ENCODE measurements at places on chromosomes 13 and 19.

DNA sequence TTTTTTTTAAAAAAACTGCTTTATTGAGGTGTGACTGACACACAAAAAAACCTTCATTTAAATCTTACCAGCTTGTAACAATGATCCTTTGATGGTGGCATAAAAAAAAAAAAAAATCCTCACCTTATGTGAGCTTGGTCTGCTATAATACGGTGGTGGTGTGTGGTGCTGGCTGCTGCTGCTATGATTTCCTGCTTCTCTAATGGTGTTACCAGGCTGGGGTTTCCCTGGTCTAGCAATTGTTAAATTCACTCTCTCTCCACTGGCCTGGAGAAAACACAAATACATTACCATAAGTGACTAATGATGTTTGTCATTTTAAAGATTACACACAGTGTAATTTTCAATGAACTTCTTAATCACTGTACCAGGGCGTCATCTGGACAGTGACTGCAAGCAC, 60.6 kb downstream of the LNX2 start:
- DNase-seq = no peak

GRCh38 chr13:41652735-41653361, 195.5 kb downstream of the RGCC start:
- DNase-seq = peak; percentile 5

GRCh38 chr13:78030341-78030896, 111.8 kb upstream of the EDNRB start:
- DNase-seq = no peak

GRCh38 chr19:10911579-10912363, 16.7 kb downstream of the YIPF2 start:
- DNase-seq = no peak

- no peak for DNase-seq
These were observed 66.8 kb downstream of the TBC1D4 start for GRCh38 chr13:75415171-75415570.

DNA sequence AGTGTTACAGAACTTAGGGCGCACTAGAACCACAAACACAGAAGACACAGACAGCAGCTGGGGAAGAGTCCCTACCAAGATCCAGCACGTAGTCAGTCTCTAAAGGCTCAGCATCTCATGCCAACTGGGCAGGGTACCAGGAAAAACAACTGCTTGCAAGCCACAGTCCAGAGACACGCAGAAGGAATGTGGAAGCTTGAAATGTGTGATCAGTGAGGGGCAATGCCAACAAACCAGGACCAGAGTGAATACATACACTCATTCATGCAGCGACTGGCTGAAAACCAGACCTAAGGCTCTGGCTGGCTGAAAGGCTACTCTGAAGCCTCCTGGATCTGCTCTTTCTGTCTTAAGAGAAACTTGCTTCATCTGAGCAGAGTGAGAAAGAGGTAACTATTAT, 1484.8 kb downstream of the EFNB2 start:
- DNase-seq = no peak

GRCh38 chr13:40343550-40344269, 322.7 kb downstream of the FOXO1 start:
- DNase-seq = no peak

DNA sequence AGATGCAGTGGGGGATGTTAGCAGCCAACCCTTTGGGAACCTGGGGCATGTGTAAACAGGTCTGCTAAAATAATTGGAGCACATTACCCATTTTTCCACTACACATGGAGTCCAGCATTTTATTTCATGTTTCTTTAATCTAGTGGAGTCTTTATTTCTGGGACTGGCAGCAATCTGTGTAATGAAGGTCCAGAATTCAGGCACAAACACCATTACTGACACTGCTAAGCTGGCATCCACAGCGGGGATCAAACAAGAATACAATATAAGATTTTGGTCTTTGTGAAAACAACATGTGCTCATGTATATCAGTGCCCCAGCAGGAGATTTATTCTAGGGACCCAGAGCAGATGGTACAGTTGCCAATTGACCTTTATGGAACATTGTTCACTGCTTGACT, 1587.0 kb upstream of the PRR20A start:
- DNase-seq = no peak

DNA sequence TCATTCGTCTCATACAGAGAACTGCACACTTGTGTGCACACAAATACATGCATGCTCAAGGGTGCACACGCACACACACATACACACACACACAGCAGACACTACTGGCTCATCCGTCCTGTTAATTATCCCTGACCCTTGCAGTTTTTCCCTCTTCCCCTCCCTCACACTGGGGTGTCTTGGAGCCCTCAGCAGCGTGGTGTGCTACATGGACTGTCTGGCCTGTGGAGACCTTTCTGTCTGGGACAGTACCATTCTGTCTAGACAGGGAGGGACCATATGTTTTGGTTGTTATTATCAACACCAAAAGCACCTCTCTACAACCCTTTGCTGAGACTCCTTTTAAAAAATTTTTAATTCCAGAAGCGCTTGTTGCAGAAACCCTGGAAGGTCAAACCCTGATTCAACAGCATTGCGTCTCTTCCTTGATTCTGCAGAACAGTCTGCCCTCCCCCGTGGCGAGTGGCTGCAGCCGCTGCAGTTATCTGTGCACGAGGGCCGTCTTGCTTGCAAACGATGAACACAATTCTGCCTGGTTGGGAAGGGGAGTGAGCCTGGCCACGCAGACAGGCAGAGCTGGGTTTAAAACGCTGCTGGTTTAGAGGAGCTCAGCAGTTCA, 374.0 kb downstream of the IRS2 start:
- no peak for DNase-seq

DNA sequence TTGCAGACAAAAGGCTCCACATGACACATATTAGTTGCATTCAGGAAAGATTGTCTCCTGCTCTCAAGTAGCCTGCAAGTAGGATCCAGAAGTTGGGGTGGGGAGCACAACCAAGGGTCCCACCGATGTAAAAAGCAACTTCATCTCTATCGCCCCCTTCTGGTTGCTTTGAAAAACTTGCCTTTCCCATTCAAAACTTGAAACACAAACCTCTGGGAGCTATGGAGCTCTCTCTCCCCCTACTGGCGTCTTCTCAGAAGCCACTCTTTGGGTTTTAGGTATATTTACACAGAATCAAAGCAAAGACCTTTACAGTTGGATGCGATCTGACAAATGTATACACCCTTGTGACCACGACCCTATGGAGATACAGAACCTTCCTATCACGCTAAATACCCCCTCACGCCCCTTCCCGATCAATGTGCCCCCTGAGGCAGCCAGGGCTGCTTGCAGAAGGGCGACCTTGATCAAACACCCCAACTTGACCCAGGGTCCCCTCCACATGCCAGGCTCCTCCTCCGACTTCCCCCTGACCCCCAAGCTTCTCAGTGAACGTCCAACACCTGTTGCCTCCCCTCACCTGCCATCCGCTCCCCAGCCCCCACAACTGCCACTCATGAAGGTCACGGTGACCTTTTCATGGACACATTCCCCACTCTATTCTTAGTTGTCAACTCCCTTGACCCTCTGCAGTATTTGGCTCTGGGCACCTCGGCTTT, 10.1 kb downstream of the NOSIP start:
- DNase-seq = peak; percentile 63

- DNase-seq = no peak
These were observed 8.0 kb downstream of the ABHD13 start for GRCh38 chr13:108226184-108226583.

DNA sequence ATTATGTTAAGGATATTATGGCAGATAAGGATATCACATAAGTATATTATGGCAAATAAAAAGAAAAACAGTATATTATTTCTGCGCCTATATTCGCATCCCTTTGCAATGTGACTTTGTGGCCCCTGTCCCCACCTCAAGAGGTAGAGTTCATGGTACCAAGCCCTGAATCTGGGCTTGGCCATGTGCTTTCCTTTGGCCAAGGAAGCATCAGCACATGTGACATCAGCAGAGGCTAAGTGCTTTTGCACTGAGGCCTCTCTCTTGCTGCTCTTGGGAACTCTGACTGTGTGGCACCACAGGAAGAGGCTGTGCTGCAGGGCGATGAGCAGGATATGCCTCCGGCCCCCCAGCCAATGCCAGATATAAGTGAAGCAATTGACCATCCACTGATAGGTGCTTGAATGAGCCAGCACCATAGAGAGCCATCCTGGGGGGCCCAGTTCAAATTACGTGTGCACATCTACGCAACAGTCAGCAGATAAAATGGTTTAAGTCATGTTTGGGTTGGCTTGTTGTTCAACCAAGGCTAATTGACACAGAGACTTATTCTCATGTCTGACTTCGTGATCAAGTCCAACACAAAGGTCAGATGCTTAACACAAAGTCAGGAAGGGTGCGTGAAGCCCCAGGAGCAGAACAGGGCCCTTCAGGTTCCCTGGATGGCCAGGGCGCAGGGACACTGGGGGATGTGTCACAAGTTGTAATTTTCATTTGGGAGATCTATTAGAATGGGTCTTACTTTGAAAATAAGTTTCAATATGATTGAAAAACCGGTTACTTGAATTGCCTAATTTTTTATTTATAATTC, 173.3 kb downstream of the COL4A1 start:
- no peak for DNase-seq

GRCh38 chr13:104823071-104823470, 1712.4 kb downstream of the EFNB2 start:
- no peak for DNase-seq

GRCh38 chr19:6287269-6287885, 7.6 kb upstream of the MLLT1 start:
- no peak for DNase-seq

DNA sequence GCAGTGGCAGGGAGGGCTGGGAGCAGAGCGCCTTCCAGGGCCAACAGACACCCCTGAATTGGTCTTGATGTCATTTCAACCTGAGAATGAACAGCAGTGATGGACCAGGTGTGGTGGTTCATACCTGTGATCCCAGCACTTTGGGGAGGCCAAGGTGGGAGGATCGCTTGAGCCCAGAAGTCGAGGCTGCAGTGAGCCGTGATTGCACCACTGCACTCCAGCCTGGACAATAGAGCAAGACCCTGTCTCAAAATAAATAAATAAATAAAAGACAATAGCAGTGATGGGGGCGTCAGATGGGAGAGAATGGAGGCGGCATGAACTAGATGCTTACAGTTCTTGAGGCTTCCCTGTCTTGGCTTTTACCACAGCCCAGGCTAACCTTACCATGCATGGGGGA, 46.1 kb upstream of the ONECUT3 start:
- DNase-seq = no peak

DNA sequence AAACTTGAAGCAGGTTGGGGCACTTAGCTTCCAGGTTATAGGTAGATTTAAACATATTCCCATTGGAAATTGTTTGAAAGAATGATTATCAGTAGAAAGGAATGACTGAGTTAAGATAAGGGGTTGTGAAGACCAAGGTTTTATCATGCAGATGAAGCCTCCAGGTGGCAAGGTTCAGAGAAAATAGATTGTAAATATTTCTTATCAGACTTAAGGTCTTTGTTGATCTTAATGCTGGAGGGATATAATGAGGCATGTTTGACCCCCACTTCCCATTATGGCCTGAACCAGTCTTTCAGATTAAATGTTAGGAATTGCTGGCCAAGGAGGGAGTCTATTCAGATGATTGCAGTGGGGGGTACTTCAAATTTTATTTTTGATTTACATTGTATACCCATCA, 1486.5 kb upstream of the PRR20A start:
- no peak for DNase-seq

GRCh38 chr13:26987486-26988013, 184.1 kb downstream of the USP12 start:
- no peak for DNase-seq

- DNase-seq = no peak
These were observed 18.0 kb downstream of the PAF1 start for GRCh38 chr19:39372941-39373340.

DNA sequence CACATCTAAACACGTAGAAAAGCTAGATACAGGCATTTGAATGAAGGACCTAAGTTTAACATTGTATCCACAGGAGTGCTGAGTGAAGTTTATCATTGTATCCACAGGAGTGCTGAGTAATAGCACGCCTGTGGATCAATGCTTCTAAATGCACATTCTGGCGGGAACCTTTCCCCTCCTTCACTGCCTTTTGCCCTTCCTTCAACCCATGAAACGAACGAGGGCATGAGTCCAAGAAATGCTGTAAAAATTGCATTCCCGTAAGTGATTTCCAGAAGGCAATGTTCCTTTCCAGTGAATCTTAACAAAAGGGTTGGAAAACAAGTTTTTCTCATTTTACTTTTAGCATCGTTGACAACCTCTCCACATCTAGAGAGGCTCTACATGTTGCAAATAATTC, 88.1 kb downstream of the ZDHHC20 start:
- no peak for DNase-seq

GRCh38 chr13:62626771-62627170, 1211.1 kb upstream of the PCDH20 start:
- no peak for DNase-seq

- DNase-seq = no peak
These were observed 11.2 kb downstream of the UNC13A start for GRCh38 chr19:17677002-17677401.
